ENCODE measurements at places on chromosomes 6 and 20. TPM values are rescaled to one million over a fixed set of nuclear protein-coding genes. Genes with fewer than 3 reads are reported as not detected.

GRCh38 chr6:146258206-146258605, 229.3 kb downstream of the GRM1 start:
- no peak for DNase-seq

DNA sequence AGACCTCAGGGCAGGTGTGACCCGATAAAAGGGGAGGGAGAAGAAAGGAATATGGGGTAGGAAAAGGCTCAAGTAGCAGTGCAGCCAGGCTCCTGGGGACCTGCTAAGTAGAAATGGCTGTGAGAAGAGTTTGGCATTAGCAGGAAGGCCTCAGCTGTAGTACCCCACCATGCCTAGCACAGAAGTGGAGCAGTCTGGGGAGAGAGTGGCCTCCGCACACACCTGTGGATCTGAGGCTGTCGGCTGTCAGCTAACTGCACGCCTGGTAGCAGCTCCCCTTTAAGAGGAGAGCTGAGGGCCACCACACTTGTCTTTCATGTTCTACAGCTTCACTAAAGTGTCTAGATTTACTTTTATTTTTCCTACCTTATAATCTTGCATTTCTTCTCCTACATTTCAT, 24.6 kb downstream of the PDE7B start:
- no peak for DNase-seq

GRCh38 chr20:40646361-40646760, 42.7 kb downstream of the MAFB start:
- DNase-seq = no peak

DNA sequence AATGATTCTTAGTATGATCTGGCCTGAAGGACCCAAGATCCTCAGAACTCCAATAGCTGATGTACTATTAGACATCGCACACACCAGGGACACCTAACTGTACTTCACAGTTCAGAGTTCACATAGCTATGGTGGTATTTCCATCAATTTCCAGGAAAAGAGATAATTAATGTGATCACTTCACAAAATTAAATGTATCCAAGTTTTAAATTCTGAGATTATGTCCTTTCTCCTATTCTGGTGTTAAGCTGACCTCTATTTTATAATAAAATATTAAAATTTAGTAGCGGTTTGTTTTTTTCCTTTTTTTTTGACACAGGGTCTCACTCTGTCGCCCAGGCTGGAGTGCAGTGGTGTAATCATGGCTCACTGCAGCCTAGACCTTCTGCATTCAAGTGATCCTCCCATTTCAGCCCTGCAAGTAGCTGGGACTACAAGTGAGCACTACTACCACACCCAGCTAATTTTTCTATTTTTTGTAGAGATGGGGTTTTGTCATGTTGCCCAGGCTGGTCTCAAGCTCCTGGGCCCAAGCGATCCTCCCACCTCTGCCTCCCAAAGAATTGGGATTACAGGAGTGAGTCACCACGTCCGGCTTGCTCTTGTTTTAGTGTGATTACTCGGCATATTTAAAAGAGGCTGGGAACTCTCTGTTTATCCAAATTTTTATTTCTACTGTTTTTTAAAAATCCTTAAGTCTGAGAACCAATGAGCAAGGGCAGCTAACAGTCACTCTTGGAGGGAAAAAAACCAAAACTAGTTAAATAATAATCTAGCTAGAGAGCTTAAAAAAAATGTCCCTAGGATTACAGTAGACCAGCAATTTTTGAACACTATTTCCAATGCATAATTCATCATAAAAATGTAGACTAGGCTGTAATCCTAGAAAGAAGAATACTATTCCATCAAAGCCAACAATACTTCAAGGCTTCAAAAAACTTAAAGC, 16.0 kb downstream of the KIF13A start:
- no peak for DNase-seq

- DNase-seq = no peak
These were observed 34.1 kb upstream of the ESR1 start for GRCh38 chr6:151773382-151773781.

SCRT2 gene
- not detected for total RNA-seq

DNA sequence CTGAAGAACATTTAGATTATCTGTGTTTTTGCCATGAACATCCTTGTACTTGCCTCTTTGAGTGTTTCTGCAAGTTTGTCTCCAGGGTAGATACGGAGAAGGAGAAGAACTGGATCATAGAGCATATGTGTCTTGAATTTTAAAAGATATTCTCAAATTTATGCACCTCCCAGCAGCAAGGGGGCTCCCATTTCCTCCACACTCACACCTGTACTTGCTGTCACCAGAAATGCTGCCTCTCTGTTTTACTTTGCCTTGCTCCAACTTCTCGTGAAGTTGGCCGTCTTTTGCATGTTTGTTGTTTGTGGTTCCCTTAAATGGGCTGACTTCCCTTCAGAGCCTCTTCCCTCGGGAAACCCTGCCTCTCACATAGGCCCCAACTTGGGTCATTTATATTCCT, 171.0 kb downstream of the TFAP2C start:
- DNase-seq = no peak

SAMD5 gene
- 2.6 TPM for total RNA-seq

MACROD2 gene
- total RNA-seq = 0.95 TPM

- no peak for DNase-seq
These were observed 39.8 kb upstream of the TAGAP start for GRCh38 chr6:159084493-159085091.

DNA sequence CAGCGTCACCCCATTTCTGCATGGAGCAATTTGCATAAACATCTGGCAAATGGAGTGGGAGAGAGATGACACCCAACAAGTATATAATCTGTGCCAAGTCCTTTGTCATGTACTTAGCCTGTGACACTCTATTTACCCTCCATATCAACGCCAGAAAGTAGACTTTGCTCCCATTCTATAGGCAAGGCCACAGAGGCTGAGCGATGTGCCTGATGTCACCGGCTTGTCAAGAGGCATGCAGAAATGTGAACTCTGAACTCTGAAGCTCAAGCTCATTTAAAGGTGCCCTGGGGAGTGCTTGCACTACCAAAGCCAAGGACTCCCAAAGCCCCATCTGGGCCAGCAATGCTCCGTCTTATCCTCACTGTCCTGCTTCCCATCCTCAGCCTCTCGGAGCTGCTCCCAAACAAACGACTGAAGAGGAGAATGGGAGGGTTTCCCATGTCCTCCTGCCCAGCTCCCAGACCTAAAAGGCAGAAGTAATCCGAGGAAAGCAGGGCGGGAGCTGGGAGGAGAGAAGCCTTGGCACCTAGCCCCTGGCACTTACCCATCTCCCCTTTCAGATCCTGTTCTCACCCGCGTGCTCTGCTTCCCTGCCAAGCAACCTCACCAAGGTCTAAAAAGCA, 9.2 kb downstream of the CPNE5 start:
- DNase-seq = peak; percentile 58

DNA sequence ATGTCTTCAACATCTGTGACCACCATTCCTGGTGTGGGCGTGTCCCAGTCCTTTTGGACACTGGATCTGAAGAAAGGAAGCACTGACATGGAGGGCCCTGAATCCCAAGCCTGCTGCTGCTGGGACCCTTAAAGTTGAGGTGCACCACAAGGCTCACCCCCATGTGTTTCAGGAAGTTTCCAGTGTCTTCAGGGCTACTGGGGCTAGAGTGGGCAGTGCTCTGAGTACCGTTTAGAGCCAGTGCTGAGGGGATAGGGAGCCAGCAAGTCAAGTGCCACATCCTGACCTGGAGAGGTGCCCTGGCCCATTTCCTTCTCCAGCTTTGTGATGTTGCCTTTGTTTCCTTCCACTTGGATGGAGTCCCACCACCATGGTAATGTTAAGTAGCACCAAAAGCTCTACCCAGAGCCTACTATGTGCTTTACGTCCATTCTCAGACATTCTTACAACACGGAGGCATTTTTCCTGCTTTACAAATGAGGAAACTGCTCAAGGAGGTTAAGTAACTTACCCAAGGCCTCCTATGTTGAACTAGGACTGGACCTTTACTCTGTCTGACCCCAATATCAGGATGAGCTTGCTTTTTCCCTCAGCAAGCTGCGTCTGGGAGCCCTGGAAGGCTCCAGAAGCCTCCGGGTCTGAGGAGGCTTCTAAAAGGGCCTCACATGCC, 552 bp upstream of the DEF6 start:
- DNase-seq = no peak

DNA sequence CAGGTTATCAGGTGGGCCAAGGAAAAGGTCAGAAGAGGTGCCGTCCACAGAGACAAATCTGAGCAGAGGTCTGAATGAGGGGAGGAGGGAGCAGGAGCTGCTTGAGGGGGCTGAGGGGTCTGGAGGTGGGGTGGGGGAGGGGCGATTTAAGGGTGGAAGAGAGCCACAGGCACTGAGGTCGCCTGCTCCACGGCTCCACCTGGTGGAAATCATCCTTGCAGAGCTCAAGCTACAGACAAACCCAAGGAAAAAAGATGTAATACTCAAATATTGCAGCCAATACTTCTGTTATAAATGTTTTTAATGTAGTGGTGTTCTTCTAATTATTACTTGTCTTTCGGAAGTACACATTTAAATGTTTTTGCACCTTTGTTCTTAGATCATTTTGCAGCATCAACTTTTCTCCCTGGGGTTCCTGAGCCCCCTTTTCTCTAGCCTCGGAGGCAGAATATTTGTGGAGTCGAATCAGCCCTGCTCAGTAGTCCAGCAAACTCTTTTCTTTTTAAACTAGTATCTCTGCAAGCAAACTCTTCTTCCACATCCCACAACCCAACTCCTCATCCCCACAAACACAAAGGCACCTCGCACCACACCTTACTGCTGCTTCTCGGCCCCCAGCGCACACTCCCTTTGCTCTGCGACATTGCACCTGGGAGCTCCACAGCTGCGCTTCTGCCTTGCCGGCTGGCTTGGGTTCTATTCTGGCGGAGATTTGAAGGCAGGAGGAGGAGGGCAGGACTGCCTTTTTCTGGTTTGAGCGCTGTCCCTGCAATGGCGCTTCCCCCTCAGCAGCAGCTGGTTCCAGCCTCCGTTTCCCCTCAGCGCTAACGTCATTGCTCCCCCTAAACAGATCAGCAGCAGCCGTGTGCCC, 51.0 kb upstream of the TFAP2A start:
- no peak for DNase-seq

- no peak for DNase-seq
These were observed 92.9 kb downstream of the THEMIS start for GRCh38 chr6:127807806-127808517.

GRCh38 chr6:53199765-53200164, 51.1 kb upstream of the GCM1 start:
- no peak for DNase-seq

NKAPL gene
- total RNA-seq = 1.2 TPM

CLVS2 gene
- not detected for total RNA-seq

DNA sequence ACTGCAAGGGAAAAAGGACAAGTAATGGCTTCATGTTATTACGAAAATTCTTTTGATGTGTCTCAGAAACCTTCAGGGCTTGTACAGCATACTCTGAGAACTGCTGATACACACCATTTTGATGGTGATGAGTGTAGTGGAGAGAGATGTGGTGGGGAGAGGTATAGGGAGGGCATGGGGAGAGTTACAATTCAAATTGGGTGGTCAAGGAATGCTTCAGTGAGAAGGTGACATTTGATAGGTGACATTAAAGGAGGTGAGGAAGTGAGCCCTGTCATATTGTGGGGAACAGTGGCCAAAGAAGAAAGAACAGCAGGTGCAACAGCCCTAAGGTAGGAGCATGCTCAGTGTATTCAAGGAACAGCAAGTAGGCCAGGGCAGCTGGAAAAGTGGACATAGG, 318.9 kb downstream of the CLIC5 start:
- no peak for DNase-seq

TPBG gene
- total RNA-seq = 9.0 TPM

DNA sequence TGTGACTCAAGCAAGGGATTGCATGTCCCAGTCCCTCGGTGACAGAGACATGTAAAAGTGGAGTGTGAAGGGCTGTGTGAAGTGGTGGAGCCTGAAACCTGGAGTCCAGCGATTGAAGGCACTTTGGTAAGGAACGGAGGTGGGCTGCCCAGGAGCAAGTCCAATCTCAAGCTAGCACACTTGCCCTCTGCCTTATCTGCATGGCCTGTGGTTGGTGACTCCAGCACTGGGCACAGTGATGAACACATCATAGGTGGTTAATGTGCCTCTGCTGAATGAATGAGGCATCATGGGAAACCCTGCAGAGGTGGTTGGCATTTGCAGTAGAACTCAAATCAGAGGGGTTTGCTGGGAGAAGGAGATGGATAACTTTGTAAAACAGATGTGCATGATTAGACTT, 14.9 kb upstream of the ULBP3 start:
- DNase-seq = no peak

DNA sequence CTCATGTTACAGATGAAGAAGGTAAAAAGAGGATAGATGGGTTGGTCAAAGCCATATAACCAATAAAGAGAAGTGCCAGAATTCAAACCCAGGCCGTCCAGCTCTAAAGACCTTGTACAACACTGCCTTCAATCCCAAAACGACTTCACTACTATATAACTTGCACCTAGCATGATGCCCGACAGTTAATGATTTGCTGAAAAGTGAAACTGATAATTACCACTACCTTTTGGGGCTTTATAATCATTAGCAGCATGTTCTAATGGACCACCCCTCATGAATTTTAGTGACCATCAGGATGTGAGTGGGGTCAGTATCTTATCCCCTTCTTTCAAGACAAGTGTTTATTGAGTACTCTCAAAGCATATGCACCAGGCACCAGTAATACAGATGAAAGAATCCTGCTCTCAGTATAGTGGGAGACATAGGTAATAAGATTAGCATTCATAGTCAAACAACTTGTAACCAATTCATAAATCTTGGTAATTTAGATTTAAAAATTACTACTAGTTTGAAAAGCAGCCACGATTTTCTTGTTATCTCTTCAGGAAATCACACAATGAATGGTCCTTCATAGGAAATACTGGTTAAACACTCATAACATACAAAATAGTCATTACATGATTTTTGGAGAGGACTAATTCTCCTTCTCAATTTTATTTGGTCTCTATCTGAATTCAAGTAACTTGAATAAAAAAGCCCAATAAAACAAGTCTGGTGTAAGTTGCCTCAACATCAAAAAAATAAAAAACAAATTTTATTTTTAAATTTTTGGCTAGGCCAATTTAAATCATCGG, 98.0 kb downstream of the EPB41L2 start:
- DNase-seq = no peak

TUBB1 gene
- total RNA-seq = not detected

GRCh38 chr6:169160091-169160854, 93.4 kb downstream of the THBS2 start:
- no peak for DNase-seq

- no peak for DNase-seq
These were observed 698.3 kb downstream of the EPM2A start for GRCh38 chr6:145036848-145037567.

DNA sequence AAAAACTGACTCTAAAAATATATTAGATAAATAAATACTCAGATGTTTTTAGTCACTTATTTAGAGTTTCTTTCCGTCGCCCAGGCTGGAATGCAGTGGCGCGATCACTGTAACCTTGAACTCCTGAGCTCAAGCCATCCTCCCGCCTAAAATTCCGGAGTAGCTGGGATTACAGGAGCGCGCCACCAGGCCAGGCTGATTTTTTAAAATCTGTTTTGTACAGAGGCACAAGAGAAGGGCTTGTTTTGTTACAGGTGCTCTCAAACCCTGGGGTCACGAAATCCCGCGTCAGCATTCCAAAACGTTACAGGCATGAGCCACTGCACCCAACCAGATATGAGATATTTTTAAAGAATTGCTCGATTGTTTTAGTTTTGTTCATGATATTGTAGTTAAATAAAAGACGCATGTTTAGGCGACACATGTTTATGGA, 40.7 kb upstream of the BTN3A2 start:
- DNase-seq = no peak

- DNase-seq = no peak
These were observed 51.9 kb downstream of the DLL1 start for GRCh38 chr6:170238741-170239565.

GRCh38 chr6:37725957-37726356, 28.3 kb upstream of the MDGA1 start:
- DNase-seq = no peak

- no peak for DNase-seq
These were observed 6.9 kb downstream of the STK35 start for GRCh38 chr20:2108498-2108897.

GRCh38 chr6:87661503-87661902, 40.5 kb downstream of the AKIRIN2 start:
- no peak for DNase-seq
